ENCODE measurements at places on chromosomes 5 and 9.
A peak's percentile ranks its signal among the peaks of the same experiment; 100 is the strongest.

DNA sequence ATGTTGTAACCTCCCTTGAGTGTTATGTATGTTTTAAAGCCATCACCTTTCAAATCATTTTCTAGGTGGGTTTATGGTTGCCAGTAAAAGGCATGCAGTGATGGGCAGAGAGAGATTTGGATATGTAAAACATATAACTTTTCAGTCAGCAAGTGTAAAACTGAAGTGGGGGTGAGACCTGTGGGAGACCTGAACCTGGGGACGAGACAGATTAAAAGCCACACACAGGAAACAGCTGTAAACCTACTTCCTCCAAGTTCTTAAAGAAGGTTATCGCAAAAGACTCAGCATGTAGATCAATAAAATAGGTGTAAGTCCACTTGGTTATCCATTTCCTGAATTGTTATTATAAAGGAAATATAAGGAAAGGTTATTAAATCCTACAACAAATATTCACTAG lies 76.6 kb downstream of the YIPF5 start:
- no peak for DNase-seq

- no peak for DNase-seq
These were observed 248.3 kb upstream of the CCNG1 start for GRCh38 chr5:163189023-163189553.

- no peak for DNase-seq
These were observed 365.1 kb upstream of the PRR16 start for GRCh38 chr5:120098902-120099535.

DNA sequence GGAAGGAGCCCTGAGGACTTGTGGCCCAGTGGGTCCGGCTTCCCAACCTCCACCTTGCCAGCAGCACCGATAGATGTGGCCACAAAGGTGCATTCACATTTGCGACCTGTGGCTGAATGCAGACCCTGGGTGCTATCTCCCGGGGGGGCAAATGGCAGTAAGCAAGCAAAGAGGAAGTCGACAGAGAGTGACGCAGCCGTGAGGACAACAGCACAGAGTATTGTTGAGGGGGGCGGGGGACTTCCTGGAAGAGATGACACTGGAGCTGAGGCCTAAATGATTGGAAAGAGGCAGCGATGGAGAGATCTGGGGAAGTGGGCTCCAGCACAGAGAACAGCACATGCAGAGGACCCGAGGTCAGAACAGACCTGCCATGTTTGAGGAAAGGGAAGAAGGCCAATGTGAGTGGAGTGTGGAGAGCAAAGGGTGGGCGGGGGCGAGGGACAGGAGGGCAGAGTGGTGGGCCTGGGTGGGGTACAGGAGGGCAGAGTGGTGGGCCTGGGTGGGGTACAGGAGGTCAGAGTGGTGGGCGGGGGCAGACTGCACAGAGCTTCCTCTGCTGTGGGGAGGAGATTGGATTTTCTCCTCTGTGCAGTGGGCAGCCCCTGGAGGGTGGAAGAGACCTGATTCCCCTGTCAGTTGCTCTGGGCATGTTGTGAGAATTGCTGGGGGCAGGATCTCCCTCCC lies 42.6 kb downstream of the ADAMTS2 start:
- no peak for DNase-seq

DNA sequence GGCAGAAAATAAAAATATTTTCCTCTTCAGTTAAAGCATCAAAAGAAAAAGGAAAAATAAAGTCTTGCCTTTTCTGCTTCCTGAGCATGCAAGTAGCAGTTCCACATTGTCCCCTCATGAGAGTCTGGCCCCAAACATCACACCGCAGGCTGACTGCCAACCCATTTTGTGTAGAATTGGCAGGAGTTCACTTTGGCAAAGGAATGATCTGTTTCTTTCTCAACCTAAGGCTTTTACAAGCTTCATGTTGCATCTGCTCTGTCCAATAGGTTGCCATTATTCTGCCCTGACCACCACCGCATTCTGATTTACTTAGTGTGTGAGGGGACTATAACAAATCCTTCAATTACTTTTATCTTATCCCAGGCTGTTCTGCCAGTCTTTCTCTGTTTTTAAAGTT lies 249.5 kb downstream of the ISL1 start:
- DNase-seq, result no peak

DNA sequence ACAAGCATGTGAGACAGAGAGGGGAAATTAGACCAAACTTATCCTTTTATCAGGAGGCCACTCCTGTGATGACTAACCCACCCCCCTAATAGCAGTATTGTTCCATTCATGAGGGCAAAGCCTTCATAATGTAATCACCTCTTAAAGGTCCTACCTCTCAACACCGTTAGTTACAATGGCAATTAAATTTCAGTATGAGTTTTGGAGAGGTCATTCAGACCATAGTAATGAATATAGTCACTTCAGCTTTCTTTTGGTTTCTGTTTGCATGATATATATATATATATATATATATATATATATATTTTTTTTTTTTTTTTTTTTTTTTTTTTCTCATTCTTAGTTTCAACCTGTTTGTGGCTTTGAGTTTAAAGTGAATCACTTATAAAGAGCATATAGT lies 10.5 kb downstream of the ADGRV1 start:
- no peak for DNase-seq

DNA sequence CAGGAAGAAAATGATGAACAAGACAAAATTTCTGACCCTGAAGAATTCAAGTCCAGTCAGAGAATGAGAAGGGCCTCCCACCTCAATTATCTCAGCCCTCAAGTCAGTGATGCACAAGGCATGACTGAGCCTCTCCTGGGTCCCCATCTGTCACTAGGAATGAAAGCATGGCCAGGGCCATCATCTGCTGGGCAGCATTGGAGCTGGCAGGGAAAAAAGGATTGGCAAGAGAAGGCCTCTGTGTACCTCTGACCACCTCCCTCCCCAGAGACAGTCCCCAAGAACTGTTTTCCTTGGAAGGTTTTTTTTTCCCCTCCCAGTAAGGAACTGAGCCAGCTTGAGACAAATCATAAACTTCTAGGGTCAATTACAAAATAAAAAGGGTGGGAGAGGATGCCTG lies 76.7 kb downstream of the KLHL3 start:
- DNase-seq, result no peak

DNA sequence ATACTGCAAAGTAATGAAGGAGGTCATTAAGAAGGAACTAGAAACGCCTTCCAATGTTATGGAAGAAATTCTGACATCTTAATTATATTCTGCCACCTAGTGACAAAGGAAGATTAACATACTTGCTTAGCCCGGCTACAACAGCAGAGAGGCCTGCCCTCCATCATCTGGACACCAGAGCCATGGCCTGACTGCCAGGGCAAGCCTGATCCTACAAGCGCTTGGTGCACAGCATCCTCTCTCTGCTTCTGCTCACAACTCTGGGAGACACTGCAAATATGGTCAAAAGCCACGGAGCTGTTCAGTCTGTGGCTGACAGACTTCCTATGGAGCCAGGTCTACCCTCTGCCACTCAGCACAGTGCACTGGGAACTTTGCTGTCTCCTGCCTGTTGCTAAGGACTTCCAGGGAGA lies 87.3 kb upstream of the SLC44A1 start:
- DNase-seq, result peak; percentile 55

- peak; percentile 78 for DNase-seq
These were observed 51.2 kb upstream of the GGTA1 start for GRCh38 chr9:121550569-121551512.

DNA sequence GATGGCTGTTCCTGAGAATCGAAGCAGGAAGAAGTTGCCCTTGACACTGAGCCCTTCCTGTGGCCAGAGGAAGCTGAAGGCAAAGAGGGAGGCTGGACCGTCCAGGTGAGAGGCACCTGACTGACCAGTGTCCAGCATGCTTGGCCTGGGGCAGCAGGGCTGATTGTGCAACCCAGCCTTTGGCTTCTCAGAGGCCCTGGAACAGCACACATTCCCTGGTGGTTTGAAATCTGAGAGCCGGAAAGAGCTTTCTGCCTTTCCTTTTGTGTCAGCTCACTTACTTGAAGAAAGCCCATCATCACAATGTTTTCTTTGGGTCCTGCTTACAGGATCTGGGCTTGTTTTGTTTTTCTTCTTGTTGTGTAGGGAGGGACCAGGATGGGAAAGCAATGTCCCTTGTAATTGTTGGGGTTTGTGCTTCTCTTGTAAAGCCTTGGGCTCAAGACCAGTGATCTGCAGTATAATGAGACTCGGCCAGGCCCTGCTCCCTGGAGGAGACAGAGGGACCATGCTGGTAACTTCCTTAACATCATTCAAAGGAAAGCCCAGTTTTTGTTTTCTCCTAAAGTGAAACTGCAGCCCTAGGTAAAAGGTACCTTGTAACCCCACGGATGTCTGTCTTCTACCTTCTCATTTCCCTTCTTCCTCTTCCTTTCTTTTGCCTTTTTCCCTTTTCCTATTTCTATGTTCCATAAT lies 213.7 kb downstream of the NXNL2 start:
- no peak for DNase-seq

DNA sequence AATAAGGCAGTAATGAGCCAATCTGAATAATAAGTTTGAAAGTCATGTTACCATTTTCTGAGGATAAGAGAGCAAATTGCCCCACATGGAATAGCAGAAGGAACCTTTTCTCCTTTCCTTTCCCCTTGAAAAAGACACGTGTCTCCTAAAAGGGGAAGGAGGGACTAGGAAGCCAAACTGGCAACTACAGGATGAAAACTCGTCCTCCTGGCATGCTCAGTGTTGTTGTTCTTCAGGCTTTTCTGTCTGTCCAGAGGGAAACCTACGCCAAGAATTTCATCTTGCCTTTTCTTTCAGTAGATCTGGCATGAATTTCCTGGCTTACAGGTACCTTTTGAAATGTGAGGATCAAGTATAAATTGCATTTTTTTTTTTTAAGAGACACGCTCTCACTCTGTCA lies 355.9 kb upstream of the TLE4 start:
- DNase-seq, result no peak

GRCh38 chr5:150101023-150101422 lies 14.7 kb upstream of the CSF1R start:
- no peak for DNase-seq

DNA sequence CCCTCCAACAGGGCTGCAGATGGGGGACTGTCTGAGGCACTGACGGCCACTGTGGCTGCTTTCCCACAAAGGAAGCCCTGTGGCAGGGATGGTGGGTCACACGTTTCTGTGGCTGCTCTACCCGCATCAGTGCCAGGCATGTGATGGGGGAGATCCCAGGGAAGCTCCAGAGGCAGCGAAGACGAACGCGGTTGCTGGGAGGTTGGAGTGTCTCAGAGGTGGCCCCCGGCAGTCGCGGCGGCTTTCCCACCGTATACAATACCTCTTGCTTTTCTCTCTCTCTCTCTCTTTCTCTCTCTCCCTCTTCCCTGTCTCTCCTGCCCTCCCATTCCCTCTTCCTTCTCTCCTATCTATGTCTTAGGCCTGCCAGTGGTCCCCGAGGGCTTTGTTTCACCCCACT lies 56.7 kb downstream of the CYFIP2 start:
- DNase-seq, result no peak

GRCh38 chr5:99543841-99544240 lies 615.0 kb upstream of the CHD1 start:
- DNase-seq, result no peak

DNA sequence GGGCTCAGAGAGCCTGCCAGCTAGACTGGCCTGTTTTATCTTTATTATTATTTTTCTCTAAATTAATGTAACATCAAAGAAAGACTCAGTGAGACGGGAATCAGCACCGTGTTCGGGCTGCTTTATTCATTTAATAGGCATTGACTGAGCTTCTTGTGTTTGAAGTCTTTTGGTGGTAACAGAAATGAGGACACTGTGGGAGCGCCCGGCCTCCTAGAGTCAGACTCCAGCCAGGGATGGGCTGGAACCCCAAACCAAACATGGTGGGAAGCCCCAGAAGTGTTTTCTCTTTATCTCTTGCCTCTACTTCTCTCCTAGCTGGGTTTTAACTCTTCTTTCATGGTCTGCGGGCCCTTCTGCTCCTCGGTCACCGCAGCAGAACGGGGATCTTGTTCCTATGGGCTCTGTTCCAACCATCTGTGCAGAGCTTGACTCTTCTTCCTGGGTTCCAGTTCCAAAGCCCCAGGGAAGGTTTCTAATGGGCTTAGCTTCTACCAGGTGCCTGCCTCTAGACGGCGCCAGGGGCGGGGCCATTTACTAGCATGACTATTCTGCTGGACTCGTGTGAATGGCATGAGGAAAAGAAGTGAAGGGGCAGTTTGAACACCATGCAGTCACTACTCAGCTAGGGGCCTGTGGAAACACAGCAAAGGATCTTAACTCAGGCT lies 123.8 kb downstream of the FGF18 start:
- DNase-seq, result no peak

DNA sequence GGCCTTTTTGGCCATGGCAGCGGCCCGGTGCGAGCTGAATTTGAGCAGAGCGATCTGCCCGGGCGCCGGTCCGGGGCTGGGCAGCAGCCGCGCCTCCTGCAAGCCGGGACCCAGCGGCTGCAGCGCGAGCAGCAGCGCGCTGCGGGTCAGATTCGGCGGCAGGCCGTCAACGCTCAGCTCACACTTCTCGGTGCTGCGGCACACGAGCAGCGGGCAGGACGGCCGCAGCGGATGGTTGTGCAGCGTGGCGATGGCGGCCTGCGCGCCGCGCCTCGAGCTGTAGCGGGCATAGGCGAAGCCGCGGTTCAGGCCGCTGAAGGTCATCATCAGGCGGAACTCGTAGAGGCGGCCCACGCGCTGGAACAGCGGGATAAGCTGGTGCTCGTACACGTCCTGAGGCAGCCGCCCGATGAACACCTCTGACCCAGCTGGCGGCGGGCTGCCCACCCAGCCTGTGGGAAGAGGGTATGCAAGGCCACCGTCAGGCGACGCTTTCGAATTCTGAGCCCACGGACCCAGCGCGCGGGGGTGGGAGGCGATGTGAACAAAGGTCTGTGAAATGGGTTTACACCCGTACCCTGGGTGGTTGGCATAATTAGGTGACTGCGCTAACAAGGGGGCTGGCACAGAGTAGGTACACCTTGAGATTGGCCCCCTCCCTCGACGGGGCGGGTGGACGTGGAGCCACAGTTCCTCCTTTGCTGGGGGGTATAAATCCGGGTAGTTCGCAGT lies 755 bp downstream of the DND1 start:
- no peak for DNase-seq

DNA sequence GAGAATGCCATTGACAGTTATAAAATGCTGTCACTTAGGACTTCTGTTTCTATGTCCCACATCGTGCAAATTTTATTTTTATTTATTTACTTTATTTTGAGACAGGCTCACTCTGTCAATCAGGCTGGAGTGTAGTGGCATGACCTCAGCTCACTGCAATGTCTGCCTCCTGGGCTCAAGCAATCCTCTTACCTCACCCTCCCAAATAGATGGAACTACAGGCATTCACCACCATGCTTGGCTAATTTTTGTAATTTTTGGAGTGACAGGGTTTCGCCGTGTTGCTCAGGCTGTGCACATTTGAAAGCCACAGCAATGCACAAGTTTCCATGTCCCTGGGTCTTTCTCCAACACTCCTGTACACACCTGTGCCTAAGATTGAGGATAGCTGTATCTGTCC lies 51.8 kb downstream of the ADAMTS16 start:
- no peak for DNase-seq

GRCh38 chr9:107423540-107423939 lies 66.0 kb downstream of the KLF4 start:
- DNase-seq, result no peak

GRCh38 chr5:179123109-179123426 lies 62.9 kb downstream of the ZNF354C start:
- DNase-seq, result no peak

- no peak for DNase-seq
These were observed 203.9 kb downstream of the FBN2 start for GRCh38 chr5:128334010-128334716.

Data from renal cortex interstitium (tissue), 15 donors.